Hippocampal formation (tissue), 2 donors: ENCODE measurements at places on chromosomes 3 and 15.

DNA sequence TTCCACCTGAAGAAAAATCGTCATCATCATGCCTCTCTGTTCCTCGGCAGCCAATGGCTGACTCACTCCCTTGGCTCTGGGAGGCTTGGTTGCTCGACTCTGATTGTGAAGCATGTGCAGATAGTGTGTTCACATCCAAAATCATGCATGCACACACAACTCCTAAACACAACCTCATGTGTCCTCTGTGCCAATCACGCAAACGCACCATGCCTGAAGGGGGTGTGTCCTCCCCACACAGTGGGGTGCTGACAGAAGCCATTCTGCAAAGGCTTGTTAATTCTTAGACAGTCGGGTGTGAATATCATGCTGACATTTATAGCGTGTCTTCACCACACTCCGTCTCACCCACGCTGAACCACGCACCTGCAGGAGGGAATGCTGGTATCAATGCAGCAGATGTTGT, 11.4 kb upstream of the CCDC174 start:
- DNase-seq: no peak

DNA sequence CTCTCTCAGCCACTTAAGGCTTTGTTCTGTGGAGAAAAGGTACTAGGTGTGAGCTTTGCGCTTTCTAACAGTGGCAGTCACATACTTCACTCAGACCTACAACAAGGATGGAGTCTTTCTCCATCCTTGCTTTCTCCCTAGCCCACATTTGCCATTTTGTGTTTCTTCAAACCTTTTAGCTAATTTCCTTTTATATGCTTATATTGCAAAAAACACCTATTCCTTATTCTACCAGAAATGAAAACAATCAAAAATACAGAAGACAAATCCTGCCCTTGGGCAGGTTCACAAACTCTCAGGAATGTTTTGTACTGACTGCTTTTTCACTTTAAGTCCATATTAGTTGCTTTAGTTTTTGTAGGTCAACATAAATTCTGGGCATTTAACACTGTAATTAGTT, 914.2 kb downstream of the SQOR start:
- no peak for DNase-seq

GRCh38 chr15:74243431-74243830, 7.3 kb downstream of the CCDC33 start:
- DNase-seq: no peak

GRCh38 chr3:195746346-195746745, 25.6 kb downstream of the MUC20 start:
- DNase-seq: no peak
